Astrocyte of the cerebellum (primary cell): ENCODE measurements at places on chromosomes 6 and 20.

GRCh38 chr6:99241905-99242534, 107.5 kb downstream of the FAXC start:
- peak; percentile 20 for DNase-seq

- no peak for DNase-seq
Observed at GRCh38 chr6:83873869-83874268, 14.4 kb downstream of the CYB5R4 start.

GRCh38 chr6:94177429-94177828, 758.1 kb upstream of the EPHA7 start:
- no peak for DNase-seq

DNA sequence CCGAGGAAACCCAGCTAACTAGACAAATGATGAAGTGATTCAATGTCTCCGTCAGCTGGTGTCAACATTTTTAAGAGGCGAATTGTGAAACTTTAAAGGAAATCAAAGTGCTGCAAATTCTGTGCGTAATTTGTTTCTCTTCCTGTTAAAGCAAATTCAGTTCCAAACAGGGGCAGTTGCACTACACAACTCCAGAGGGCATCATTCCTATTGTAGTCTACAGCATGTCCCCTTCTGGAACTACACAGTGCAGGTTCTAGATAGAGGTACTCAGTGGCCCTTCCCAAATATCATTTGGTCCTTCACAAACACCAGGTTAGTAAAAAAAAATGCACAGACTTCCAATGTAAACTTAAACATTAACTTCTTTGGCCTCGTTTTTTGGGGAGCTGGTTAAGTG, 38.3 kb upstream of the SMLR1 start:
- no peak for DNase-seq

GRCh38 chr6:32819729-32820128, 2.9 kb upstream of the HLA-DOB start:
- peak; percentile 27 for DNase-seq

- no peak for DNase-seq
Observed at GRCh38 chr20:9261781-9262180, 192.9 kb downstream of the PLCB4 start.

DNA sequence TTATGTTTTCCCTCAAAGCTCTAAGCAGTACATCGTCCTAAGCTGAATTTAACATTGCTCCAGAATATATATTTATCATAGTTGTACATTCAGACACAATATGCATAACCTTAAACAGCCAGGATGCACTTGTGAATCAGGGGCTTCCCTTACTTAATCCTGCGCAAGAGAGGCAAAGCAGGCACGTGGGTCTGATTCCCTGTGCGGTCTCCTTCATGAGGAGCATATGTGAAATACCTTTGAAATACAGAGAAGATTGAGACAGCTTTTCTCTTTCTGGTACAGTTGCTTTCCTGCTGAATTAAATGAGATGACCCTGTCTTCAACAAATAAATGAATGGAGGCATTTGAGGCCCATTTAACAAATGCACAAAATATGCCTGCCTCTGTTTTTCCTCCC, 1.5 kb downstream of the HTR1E start:
- DNase-seq, result no peak

- DNase-seq, result no peak
Observed at GRCh38 chr6:135883045-135883444, 31.5 kb downstream of the PDE7B start.

DNA sequence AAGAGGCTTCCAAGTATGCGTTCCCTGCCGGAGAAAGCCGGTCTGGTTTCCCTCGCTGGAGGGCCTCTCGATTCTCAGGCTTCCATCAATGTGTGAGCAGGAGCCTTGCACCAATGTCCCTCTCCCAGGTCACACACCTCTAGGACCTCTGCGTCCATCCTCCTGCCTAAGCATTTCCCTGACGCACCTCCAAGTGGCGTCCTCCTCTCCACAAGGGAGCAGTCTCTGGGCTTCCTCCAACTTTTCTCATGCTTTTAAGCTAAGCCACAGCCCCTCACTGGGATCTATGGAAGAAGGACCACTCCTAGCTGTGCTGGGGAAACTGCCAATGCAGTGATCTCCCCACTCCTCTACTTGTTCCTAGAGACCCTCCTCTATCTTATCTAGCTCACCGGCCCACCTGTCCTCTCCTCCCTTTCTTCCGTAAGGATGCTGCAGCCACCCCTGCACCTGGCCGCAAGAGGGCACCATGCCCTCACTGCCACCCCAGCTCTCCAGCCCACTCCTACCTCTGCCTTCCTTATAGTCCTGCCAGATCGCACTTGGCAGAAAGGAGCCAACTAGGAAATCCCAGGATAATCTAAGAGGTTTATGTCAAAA, 258.7 kb downstream of the LRFN2 start:
- DNase-seq, result no peak
